ENCODE measurements at places on chromosomes 2 and 18.

DNA sequence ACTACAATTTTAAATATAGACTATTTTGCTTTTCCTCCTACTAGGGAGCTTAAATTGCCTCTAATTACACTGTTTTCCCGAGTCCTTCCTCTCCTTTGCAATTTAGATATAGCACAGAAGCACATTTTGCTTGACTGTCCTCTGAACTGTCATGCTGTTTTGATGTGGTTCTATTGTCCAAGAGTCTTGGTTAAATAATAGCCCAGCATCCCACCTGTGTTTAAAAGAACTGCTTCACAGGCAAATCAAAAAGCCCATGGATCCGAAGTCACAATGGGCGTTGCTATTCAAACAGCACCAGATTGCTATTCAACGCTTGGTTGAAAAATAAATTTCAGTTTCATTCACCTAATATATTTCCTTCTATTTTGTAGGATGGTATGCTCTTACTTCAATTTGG, 22.3 kb upstream of the ACTR3 start:
- no peak overlapping the region for H3K27ac ChIP-seq
- no peaks in the 10 kb centered on the region for H3K27me3 ChIP-seq
- H3K4me3 ChIP-seq, result no peak overlapping the region
- no peaks in the 10 kb centered on the region for H3K4me1 ChIP-seq

GRCh38 chr2:106356291-106356690, 111.9 kb downstream of the RGPD3 start:
- H3K4me3 ChIP-seq, result no peak overlapping the region
- no peaks in the 10 kb centered on the region for H3K36me3 ChIP-seq
- H3K4me1 ChIP-seq, result no peaks in the 10 kb centered on the region
- DNase-seq, result no peak
- H3K27ac ChIP-seq, result no peak overlapping the region

- H3K27me3 ChIP-seq, result no peaks in the 10 kb centered on the region
- no peak overlapping the region for H3K27ac ChIP-seq
Observed at GRCh38 chr18:41922176-41922575, 32.9 kb upstream of the PIK3C3 start.

DNA sequence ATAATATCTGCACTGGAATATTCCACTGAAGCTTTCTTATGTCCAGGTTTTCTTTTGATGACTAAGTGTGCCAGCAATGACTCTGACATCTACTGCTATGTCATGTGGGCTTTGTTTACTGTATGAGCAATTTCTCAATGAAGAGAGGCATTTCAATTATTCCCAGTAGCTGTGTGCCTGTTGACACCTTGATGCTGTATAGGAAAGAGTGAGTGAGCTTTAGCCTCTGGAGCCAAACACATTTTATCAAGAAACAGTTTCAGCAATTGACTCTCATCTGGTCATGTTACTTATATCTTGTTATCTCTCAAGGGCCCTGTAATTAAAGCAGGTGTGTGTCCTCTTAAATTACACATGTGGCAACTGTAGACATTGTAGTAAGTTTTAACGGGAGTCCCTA, 493.2 kb upstream of the FANCL start:
- no peak overlapping the region for H3K27ac ChIP-seq

- no peaks in the 10 kb centered on the region for H3K27me3 ChIP-seq
- no peak overlapping the region for H3K4me3 ChIP-seq
- no peaks in the 10 kb centered on the region for H3K36me3 ChIP-seq
- no peaks in the 10 kb centered on the region for H3K4me1 ChIP-seq
- DNase-seq, result no peak
Observed at GRCh38 chr2:51629406-51629805, 597.5 kb upstream of the NRXN1 start.

DNA sequence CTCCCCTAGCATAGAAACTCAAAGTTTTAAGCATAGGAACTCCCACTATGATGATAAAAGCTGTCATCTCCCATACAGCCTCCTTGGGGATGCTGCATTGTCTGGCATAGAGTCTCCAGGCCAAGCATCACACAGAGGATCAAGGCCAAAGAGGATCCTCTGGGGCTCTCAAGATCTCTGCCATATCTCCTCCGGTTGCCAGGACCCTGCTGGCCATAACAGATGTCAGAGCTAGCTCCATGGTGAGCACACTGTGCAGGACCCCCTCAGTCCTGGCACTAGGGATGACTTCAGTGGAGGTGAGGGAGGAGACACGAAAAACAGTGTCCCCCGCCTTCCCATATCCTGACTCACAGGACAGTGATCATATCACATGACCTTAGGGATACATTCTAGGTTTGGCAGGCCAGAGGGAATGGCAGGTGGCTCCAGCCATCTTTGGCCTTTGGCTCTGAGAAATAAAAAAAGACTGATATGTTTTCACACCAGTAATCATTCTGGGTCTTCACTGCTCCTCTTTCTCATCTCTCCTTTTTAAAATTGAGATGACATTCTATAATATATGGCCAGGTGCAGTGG, 235.0 kb downstream of the MYCN start:
- peaks cover 9% of the 10 kb centered on the region for H3K4me1 ChIP-seq
- H3K27me3 ChIP-seq, result no peaks in the 10 kb centered on the region
- no peaks in the 10 kb centered on the region for H3K36me3 ChIP-seq
- H3K27ac ChIP-seq, result no peak overlapping the region

- no peaks in the 10 kb centered on the region for H3K4me1 ChIP-seq
- DNase-seq, result no peak
- no peak overlapping the region for H3K4me3 ChIP-seq
Observed at GRCh38 chr2:59223742-59224141, 982.6 kb upstream of the FANCL start.

Measured in endothelial cell (in vitro differentiated cells).